ENCODE measurements at places on chromosomes 4 and X.
A peak's percentile ranks its signal among the peaks of the same experiment; 100 is the strongest.

DNA sequence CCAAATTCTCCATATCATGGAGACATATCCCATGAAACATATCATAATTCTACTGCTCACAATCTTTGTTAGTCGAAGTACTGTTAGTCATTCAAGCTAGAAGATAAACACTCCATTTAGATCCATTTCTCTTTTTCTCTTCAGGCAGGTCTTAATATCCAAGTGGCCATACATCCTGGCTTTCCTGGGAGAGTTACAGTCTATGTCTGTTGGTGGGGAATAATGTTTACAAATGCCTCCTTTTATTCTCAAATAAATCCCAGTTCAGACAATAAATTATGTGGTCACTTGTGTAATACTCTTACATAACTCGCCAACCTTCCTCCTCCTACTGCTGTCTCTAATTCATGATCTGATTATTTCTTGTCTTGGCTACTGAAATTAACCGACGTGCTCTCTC lies 82.1 kb downstream of the VCX3B start:
- DNase-seq, result no peak

DNA sequence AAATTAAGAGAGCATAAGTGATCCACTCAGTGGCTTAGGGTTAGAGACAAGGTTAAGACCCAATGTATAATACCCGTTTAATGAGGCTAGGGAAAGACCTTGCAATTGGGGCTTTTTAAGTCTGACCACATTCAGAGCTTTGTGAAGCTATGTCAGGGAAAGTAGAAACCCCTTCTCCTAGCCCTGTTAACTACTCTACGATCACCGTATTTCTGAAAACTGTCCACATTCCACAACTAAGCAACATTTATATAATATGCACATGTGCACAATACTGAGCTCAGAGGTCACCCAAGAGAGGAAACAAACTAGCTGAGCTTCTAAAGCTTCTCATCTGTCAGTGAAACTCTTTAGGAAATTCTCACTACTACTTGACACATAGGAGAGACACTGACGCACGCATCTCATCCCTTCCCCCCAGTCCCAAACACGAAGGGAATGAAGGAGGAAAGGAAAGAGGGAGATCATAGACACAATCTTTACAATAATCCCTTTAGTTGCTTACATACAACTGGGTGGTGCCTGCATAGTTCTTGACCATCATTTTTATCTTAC lies 56.2 kb downstream of the METTL14 start:
- no peak for DNase-seq

GRCh38 chrX:21374163-21374993 lies at the start of gene CNKSR2:
TSS of gene CNKSR2 (plus strand) at chrX:21374418. CDS start at chrX:21374898, 480 bp downstream.
- DNase-seq, result peak; percentile 94

- DNase-seq, result no peak
Observed at GRCh38 chr4:133524369-133524768, 375.3 kb downstream of the PCDH10 start.

DNA sequence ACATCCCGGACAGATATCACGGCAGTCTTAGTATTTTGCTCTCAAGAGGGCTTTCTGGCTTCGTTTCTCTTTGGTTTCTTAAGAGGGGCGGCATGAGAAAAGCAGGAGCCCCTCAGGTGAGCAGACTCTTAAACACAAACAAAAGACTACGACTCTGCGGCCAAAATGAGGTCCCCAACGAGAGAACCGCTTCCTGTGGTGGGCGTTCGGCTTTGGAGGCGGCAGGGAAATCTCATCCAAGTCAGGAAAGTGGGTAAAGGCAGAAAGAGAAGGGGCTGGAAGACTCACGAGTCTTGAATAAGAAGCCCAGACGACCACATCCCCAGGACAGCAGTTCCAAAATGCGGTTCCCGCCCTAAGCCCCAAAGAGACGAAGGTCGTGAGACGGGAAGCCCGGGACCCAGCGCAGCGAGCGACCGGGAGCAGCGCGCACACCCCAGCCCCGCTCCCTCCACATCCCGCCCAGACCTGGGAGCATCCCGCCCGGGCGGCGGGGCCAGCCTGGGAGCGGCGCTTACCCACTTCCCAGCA lies 409 bp downstream of the UGDH start:
- no peak for DNase-seq

- no peak for DNase-seq
Observed at GRCh38 chr4:55175779-55176231, 50.4 kb upstream of the KDR start.

DNA sequence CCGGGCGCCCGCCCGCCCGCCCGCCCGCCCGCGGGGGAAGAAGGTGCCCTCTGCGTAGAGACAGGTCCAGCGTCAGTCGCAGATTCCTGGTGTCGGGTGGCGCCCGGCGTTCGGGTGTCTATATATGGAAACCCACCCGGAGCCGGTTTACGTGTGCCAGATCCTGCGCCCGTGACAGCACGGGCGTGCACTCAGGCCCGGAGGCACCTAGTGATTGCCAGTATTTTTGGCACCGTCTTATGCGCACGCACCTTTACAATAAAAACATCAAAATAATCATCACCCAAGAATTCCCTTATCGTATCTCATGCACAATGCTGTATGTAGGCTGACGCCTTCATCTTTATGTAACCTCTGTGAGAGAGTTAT lies 519 bp downstream of the SLC25A4 start:
- no peak for DNase-seq

DNA sequence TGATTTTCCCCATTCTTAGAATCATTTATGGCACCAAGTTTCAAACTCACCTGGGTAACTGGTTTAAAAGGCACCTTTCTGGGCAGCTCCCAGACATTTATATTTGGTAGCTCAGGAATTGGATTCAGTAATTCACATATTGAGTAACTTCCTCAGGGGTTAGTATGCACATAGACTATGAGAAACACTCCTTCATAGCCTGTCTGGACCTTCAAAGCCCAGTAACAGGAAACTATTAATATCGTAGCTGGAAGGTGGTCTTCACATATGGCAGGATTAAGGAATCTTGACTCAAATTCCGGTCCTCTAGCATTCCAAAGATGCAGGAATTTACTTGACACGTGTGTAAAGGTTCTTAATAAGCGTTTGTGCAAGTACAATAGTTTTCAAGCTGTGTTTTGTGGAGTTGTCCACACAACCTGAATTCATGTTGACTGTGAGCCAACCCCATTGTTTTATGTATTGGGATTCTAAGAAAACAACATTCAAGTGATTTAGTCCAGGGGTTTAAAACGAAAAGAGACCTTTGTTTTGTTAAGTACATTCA lies 78.4 kb downstream of the PLS3 start:
- no peak for DNase-seq

DNA sequence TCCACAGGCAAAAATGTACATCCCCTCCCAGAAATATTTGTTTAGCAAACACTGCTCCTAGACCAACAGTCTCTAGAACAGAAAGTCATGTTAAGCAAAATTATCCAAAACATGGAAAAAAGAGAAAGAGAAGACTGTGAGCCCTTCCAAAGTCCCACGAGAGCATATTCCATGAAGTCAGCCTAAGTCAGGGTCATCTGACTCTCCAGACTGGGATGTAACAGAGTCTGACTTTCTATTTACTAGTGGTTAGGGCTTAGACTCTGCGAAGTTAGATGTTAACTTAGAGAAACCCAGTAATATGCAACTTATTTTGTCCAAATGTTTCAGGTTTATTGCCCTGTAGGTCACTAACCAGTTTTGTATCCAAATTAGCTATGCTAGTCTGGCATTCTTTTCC lies 102.3 kb downstream of the MID1 start:
- no peak for DNase-seq

GRCh38 chr4:183478123-183478522 lies 26.7 kb upstream of the ING2 start:
- no peak for DNase-seq

DNA sequence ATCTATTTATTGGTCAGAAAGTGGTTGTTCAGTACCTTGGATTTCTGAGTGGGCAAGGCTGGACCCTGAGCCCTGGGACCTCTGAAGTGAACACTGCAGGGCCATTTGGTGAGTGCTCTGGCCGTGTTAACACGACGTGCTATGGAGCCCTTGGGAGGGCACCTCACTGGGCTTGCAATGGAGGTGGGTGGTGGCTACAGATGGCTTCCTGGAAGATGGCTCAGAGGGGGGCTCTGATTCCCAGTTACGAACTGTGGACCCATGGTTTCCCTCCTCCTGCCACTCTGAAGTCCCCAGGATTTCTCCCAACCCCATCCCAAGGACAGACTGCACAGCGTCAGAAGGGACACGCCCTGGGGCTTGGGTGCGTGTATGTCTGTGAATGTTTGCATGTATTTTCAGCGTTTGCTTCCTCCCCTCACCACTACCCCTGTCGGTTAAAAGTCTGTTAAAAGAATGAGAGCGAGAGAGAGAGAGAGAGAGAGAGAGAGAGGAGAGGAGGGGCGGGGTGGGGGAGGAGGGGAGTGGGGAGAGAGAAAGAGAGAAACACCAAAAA lies 3.7 kb upstream of the RHOH start:
- no peak for DNase-seq

DNA sequence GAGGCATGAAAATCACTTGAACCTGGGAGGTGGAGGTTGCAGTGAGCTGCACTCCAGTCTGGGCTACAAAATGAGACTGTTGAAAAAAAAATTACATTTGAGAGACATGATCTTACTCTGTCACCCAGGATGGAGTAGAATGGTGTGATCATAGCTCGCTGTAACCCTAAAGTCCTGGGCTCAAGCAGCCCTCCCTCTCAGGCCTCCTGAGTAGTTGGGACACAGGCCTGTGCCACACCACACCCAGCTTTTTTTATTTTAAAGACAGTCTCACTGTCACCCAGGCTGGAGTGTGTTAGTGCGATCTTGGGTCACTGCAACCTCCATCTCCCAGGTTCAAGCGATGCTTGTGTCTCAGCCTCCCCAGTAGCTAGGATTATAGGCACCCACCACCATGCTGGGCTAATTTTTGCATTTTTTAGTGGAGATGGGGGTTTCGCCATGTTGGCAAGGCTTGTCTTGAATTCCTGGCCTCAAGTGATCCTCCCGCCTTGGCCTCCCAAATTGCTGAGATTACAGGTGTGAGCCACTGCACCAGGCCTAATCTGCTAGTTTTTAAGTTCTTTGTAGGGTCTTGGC lies 6.1 kb downstream of the RPS3A start:
- DNase-seq, result no peak

DNA sequence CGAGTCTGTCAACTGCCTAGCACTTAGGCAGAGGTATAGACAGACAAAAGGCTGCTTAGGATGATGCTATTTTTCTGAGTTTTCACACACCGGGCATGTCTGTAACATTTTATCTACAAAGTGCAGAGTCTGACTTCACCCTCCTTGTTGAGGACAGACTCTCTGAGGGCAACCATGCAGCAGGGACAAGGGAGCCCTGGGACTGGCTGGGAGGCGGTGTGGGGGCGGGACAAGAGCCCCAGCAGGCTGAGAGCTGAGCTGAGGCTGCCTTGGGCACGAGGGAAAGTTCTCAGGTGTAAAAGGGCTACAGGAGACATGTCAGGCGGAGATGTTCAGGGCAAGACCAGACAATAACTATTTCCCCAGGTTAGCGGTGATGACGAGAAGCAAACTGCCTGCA lies 81.6 kb downstream of the GATB start:
- no peak for DNase-seq

DNA sequence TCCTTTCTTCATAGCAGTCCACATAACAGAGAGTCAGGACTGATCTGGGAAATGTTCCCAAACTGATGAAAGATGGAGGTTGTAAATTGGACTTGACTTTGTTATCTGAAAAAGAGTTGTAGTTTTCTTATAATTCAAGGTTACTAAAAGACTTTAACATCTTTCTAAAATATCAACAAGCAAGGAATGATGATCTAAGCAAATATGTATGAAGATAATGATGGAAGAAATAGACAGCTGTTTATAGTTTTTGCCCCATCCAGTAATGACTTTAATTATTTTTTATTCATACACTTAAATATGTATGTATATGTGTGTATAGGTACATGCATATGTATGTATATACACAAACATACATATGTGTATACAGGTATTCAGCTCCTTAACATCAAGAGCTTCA lies 411.1 kb upstream of the SPOCK3 start:
- DNase-seq, result no peak

GRCh38 chr4:42302348-42302747 lies 94.9 kb upstream of the SHISA3 start:
- DNase-seq, result no peak

- no peak for DNase-seq
Observed at GRCh38 chrX:118526149-118526548, 30.5 kb downstream of the DOCK11 start.

All from progenitor cell of endocrine pancreas (in vitro differentiated cells).